Non-pigmented ciliary epithelial cell (primary cell): ENCODE measurements at places on chromosomes 1 and 21.

DNA sequence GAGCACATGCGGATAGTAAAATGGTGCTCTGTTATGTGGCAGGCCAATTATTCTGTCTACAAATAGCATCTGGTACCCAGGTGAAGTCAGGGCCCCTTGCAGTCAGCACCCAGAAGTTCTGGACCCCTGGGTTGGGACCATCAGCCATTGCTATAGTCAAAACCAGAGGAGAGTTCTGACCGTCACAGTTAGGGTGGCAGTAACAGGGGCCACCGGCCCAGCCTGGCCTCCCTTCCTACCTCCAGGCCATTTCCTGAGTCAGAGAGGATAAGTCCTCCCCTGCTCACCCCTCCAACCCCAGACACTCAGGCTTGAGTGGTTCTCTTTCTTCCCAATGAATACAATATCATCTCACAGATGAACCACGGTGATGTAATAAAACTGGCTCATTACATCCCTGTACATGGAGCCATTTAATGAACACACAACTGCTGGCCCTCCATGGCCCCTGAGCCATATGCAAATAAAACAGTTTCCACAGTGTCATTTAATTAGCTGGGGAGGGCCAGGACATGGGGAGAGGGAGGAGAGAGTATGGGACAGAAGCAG is 673.6 kb downstream of the MATN1 start:
- no peak for DNase-seq

DNA sequence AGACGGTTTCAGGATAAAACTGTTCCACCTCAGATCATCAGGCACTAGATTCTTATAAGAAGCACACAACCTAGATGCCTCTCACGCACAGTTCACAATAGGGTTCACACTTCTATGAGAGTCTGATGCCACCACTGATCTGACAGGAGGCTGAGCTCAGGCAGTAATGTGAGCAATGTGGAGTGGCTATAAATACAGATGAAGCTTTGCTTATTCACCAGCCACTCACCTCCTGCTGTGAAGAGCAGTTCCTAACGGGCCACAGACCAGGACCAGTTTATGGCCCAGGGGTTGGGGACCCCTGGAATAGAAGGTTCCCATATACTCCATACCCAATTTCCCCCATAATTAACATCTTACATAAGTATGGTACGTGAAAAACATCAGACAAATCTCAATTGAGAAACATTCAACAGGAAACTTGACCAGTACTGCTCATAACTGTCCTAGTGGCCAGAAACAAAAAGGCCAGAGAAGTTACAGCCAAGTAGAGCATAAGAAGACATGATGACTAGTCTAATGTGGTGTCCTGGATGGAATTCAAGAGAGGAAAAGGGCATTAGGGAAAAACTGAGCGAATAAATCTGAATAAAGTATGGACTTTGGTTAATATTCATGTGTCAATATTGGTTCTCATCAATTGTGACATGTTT is 24.7 kb upstream of the IGSF5 start:
- DNase-seq, result no peak

DNA sequence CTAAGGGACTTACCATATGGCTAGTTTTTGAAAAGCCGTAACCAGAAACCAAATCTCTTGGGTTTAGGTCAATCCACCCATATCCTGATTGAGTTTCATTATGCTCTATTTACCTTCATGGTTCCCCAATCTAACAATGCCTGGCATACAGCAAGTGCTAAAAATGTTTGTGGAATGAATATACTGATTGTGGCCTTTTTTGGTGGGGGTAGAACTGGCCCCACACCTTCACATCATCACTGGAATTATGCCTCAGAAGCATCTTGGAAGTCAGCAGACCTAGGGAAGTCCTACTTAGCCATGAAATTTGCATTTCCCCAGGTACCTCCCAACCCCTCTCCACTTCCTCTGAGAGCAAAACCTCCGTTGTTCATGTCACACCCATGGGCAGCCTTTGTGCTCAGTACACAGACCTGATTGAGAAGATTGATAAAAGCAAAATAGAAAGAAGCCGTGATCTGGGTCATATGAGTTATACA is 17.8 kb upstream of the SLAMF1 start:
- no peak for DNase-seq

DNA sequence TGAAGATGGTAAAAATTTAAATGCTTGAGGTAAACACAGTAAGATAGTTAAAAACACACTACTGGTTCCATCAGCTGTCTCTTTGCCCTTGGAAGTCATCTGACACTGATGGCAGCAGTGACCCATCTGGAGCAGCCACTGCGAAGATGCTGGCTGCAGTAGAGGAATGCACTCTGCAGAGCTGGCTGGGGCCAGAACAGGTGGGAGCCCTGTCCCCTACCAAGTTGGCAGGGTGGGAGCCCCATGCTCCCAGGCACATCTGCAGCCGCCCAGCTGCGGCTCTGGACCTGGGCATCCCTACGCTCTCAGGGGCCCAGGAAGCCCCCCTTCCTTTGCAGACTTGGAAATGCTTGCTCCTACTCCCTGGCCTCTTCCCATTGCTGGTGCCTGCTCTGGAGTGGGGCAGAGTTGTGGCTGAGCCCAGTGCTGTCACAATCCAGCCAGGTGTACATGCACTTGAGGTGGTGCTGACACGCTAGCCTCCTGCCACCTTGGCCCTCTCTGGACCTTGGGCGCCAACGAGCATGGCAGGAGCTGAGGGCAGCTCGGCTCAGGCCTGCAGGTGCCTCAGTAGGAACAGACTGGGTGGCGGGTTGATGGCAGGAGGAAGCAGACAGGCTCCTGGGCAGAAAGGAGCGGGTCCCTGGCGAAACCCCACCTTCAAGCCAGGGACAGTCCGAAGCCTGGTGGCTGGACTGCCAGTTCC is 227.0 kb downstream of the FGGY start:
- no peak for DNase-seq

- DNase-seq, result no peak
These were observed 257.2 kb downstream of the LRRC7 start for GRCh38 chr1:69824932-69825331.

DNA sequence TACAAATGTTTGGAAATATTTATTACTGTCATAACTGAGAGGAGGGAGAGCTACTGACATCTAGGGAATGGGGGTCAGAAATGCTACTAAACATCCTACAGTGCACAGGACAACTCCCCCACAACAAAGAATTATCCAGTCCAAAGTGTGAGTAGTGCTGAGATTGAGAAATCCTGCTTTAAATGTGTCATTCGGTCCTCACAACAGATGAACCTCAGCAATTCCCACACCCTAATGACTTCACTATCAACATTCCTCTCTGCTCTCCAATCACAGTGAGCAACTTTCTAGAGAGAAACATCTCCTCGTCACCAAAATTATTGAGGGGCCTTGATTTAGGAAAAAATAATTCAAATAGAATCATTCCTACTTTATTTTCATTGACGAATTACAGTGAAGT is 18.0 kb downstream of the OMA1 start:
- no peak for DNase-seq

GRCh38 chr1:107883562-107883961 is 81.4 kb downstream of the VAV3 start:
- no peak for DNase-seq

DNA sequence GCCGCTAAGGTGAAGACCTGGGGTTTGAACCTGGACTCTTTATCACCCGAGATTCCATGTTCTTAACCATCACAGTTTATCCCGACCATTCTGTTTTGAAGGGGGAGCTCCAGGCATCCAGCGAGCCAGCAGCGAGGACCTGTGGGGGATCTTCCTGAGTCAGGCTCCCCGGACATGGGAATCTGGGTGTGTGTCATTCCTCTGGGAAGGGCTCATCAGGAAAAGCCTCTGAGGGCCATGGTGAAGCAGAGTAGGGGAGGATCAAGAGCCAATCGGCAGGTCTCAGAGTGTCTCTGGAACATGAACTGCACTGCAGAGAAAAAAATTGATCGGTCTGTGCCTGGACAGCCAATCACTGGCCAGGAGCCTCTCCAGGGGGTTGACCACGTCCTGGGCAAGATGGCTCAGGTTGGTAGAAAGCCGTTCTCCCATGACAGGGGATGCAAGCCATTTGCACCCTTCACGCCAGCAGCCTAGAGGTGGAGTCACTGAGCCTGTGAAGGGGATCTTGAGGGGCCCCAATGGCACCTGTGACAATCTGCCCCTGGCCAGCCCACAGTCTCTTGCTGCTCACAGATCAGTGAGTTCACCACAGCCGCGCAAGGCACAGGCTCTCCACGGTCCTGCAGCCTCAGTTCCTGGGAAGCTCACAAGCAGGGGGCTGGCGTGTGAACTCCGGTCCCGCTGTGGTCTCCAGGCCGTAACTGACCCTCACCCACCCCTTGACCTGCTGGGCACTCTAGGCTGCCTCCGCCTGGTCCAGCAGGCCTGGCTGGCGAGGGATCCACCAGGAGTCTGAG is 20.4 kb upstream of the ACTRT2 start:
- no peak for DNase-seq

DNA sequence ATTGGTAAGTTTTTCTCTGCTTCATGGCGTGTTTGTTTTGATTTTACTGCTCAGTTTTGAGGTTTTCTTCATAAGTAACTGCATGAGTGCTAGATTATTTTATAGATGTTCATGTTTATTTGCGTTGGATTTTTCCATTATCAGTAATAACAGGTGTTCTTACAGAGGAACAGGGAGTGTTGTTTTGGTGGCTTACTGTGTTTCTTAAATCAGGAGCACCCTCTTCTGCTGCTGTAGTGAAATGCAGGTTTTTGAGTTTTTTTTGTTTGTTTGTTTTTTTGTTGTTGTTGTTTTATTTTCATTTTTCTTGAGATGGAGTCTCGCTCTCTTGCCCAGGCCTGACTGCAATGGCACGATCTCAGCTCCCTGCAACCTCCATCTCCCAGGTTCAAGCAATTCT is 32.6 kb downstream of the CTBS start:
- DNase-seq, result no peak

DNA sequence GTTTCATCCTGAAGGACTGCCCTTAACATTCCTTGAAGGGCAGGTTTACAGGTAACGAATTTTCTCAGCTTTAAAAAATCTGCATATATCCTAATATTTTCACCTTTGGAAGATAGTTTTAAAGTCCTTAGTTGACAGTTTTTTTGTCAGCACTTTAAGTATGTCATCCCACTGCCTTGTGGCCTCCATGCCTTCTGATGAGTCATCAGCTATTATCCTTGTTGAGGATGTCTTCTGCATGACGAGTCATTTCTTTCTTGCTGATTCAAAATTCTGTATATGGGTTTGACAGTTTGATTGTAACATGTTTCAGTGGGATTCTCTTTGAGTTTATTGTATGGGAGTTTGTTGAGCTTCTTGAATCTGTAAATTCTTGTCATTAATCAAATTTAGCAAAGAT is 500.6 kb downstream of the DISC1 start:
- DNase-seq, result no peak

DNA sequence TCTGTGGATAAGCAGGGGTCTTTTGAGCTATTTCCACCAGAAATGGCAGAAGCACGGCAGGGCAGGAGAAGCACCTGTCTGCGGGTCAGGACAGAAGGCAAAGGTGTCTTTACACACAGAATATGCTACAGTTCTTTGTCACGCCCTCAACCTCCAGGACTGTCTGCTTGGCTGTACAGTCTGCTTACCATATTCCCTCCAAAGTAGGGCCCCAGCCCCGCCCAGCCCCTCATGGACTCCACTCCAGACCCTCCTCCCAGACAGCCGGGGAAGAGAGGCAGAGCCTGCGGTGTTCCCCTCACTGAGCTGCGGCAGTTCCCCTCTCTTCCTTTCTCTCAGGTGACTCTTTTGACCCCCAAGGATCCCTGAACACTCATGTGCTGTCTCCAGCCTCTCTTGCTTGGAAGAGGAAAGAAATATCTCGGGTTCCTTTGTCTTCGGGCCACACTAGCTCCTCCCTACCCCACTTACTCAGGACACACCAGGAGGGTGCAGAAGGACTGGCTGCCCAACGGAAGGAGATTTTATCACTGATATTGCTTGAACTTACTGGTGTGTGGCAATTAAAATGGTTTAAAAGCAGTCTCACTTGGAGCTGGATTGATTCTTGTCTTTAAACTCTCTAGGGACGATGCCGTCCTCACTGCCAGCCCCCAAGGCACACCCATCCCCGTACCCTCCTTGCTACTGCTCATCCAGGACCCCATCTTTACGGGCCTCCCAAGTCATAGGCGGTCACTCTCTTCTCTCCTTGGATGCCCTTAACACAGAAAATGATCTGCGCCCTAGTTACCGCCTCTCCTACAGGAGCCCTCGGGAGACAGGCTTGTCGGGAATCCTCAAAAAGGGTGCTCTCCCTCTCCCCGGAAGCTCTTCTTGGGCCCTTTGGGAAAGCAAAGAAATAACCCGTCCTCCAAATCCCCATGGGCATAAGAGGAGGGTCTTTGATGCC is 169.7 kb downstream of the TOMM20 start:
- DNase-seq, result no peak

DNA sequence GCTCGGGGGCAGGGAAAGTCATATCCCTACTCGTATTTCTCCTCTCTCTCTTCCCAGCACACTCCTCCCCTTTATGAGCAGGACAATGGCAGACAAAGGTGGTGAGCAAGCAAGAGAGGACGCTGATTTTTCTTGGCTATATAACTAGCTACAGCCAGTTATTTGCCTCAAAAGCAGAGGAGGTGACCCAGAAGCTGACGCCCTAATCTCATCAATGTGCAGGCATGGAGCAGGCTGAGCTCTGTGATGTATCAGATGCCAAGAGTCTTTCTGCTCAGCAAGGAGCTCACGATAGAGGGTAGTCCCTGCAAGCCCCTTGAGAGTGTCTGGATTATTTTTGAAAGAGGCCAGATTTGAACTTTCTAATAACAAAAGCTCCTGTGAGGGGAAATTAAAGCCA is 75.5 kb downstream of the ASTN1 start:
- no peak for DNase-seq

- no peak for DNase-seq
These were observed 95.5 kb downstream of the ERG start for GRCh38 chr21:38402795-38403194.

DNA sequence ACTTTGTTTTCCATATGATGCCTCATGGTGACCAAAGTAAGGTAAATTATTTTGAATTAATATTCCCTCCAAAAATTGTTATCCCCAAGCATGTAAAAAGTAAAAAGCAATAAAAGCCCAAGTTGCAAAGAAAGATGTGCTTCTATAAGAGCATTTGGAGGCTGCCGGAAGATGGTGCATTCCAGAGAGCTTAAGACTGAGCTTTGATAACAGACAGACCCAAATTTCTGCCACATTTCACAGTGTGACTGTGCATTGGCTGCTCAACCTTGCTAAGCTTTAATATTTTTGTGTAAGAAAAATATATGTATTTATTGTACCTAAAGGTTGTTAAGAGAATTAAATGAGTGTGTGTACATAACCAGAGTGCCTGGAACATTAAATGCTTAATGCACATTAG is 67.9 kb downstream of the CYYR1 start:
- DNase-seq, result no peak

GRCh38 chr1:26772687-26773086 is 15.1 kb upstream of the PIGV start:
- peak; percentile 85 for DNase-seq

- no peak for DNase-seq
These were observed 19.8 kb downstream of the NPR1 start for GRCh38 chr1:153698020-153698922.

- DNase-seq, result no peak
These were observed 19.0 kb downstream of the CYB5RL start for GRCh38 chr1:54180701-54181360.

GRCh38 chr1:31208361-31208945 is 31.2 kb downstream of the NKAIN1 start:
- DNase-seq, result no peak
